ENCODE measurements at places on chromosomes 6 and 20.

DNA sequence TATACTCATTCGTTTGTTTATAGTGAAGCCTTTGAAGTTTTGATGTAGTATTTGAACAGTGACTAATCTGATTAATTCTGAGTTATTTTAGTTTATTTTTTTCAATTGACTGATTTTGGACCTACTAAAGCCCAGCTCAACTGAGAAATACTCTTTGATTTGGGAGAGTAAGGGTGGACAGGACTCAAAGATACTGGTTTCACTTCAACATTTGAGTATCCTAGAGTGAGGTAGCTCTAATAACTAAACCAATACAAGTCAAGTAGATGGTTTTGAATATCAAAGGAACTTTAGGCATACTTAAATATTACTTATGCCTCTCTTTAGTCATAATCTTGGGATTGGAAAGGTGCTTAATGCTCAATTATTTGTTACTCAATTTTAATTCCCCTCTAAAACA, 65.6 kb downstream of the ZNF292 start:
- no peak for DNase-seq

- no peak for DNase-seq
These were observed 90.3 kb downstream of the VEGFA start for GRCh38 chr6:43860285-43860684.

DNA sequence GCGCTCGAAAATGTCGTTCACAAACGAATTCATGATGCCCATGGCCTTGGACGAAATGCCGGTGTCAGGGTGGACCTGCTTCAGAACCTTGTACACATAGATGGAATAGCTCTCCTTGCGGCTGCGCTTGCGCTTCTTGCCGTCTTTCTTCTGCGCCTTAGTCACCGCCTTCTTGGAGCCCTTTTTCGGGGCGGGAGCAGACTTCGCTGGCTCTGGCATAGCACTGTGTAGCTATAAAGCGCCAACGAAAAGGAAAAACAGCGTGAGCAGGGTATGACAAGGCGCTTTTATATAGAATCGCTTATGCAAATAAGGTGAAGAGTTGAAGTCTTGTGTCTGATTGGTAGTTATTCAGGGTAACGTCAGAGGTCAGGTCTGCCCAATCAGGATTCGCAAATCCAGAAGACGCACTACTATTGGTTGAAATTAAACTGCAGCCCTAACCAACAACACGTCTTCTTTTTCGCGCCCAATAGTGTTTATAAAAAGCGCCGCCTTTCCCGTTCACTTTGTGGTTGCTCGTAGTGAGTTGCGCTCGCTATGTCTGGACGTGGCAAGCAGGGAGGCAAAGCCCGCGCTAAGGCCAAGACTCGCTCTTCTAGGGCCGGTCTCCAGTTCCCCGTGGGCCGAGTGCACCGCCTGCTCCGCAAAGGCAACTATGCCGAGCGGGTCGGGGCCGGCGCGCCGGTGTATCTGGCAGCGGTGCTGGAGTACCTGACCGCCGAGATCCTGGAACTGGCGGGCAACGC, 114.8 kb upstream of the PRSS16 start:
- DNase-seq: peak; percentile 86

GRCh38 chr6:139230391-139230840, 61.4 kb downstream of the TXLNB start:
- no peak for DNase-seq

DNA sequence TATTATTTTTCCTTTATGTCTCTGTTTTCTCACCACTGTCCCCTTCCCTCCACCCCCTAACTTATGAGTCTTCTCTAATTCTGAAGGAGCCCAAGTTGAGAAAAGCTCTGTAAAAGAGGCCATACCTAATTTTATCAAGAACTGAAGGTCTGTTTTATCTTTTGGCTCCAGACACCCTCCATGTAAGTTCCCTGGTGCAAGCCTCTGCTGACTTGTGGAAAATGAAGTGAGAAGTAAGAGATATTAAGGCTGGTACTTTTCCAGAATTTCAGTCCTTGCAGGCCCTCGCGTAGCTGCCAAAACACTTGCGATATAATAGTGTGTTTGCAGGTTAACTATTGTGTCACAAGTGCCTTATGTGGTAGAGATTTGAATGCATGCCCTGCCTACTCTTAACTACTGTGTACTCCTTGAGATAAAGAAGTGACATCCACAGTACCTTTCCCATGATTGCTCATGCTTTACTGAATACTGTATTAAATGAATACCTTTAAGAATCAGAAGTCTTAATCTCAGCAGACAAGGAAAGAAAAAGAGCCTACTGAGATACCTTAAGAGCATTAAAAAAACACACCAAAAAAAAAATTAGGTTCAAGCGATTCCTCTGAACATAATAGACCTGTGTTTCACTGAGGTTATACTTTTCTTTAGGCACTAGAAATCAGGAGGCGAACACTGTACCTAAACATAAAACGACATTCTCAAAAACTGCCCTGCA, 143.6 kb upstream of the ZNF184 start:
- DNase-seq: no peak

DNA sequence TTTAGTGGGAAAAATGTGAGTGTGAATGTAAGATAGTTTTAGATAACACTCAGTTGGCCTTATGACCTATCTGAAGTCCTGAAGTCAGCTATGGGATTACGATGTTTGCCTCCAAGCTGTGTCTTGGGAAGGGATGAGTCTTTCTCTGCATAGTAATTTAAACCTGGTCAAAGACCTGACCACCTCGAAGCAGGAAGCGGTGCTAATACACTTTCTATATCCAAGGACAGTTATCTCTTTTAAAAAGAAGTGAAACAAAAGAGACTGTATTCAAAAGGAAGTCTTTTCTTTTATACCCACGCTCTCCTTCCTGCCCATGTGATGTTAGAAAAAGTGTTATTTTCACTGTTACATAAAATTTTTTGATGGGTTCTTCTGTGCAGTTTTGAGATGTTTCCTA, 94.9 kb downstream of the JARID2 start:
- no peak for DNase-seq

DNA sequence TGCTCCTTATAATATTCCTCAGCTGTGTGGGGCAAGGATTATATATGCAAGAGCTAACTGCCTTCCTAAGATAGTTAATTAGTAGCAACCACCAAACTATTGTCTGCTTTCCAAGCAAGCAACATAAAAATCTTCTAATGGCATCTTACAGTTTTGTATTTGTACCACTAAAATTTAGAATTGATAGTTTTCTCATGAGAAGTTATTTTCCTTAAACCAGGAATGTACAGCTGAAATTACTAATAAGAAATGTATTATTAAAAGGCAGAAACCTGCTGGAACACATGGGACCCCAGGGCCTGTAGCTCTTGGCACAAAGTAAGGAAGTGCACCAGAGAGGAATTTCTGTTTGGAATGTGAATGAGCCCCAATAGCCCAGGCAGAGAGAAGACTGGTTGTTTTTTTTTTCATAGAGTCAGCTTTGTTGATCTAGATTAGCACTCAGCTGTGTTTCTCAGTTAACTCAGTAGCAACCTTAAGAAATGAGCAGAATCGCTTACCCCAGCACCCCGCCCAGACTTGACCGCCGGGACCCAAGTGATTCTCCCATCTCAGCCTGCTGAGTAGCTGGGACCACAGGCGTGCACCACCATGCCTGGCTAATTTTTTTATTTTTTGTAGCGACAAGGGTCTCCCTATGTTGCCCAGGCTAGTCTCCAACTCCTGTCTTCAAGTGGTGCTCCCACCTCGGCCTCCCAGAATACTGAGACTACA, 2.6 kb downstream of the MGME1 start:
- no peak for DNase-seq

DNA sequence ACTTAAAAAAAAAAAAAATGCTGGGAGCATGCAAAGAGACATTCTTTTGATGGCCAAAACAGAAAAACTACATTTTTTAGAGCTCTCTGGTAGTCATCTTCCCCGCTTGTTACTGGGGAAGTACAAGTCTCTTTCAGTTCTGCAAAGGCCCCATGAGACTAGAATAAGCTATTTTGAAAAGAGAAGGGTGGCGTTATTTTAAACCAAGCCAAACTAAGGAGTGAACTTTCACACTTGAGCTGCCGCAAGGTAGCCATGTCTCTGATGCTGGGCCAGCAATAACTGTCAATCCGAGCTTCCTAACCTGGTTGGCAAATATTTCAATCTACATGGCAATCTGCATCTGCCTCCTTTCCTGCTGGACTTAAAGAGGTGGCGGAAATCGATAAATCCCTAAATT, 96.7 kb downstream of the L3MBTL3 start:
- DNase-seq: no peak

GRCh38 chr6:68238097-68238601, 396.9 kb upstream of the ADGRB3 start:
- no peak for DNase-seq

- no peak for DNase-seq
These were observed 234.5 kb downstream of the THBS2 start for GRCh38 chr6:169019111-169019510.

DNA sequence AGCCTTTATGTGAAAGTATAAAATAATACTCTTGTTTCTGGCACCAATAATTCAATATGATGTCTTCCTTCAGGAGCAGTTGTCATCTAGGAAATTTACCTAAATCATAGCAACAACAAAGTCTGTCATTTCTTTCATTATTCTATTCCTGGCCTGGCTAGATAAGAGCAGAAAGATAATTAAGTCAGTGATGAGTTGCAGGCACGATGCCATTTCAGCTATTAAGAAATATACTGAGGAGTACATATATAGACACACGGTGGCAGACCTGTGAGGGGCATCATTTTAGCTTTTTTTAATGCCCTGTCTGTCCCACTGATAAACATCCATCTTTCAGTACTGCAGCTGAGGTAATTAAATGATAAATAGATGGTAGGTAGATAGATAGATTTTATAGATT, 756.1 kb upstream of the EPHA7 start:
- DNase-seq: no peak

DNA sequence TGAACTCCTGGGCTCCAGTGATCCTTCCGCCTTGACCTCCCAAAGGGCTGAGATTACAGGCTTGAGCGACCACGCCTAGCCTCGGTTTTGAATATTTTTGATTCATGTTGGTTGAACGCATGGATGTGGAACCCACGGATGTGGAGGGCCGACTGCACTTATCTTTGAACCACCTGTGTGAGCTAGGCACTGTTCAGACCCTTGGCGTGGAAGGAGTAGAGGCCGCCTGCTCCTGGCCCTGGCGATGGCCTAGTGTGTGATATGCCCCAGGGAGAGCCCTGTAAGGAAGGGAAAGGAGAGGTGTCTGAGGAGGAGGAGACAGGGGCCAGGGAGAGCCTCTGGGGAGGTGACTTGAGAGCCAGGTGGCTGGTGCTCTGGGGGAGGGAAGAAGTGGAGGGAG, 64.3 kb downstream of the BCAS4 start:
- DNase-seq: no peak

DNA sequence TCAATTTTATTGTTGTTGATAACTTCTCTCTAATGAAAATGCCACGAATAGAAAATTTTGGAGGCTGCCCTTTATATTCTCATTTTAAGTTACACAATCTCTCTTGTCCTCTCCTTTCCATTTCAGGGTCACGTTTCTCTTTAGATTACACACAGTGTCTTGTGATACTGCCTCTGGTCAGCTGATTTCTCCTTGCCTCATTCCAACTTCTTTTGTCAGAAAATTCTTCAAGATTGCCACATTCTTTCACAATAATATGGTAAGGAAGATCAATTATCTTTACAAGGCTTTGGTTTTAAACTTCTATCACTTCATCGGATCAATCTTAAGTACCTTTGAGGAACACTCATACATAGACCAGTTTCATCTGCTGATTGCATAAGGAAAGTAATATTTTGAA, 370.3 kb downstream of the RFPL4B start:
- DNase-seq: no peak

DNA sequence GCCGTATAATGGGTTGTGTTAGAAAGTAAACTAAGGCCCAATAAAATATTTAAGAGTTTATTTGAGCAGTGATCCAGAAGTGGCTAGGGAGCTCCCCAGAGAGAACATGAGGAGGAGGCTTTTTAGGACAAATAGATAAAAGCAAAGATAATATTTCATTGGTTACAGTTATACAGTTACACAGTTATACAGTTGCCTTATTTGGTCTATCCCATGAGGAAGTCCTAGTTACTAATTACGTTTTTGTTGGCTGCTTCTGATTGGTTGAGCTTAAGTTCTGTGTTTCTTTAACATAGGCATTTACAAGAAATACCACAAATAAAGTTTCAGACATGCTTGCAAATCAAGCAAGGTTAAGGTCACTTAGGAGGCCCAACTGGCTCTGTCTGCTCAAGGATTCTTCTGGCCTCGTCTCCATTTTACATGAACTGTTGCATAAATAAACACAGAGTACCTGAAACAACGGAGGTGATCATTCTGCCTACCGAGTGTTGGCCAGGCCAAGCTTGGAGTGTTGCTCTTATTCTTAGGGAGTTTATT, 7.0 kb downstream of the UBD start:
- DNase-seq: no peak

DNA sequence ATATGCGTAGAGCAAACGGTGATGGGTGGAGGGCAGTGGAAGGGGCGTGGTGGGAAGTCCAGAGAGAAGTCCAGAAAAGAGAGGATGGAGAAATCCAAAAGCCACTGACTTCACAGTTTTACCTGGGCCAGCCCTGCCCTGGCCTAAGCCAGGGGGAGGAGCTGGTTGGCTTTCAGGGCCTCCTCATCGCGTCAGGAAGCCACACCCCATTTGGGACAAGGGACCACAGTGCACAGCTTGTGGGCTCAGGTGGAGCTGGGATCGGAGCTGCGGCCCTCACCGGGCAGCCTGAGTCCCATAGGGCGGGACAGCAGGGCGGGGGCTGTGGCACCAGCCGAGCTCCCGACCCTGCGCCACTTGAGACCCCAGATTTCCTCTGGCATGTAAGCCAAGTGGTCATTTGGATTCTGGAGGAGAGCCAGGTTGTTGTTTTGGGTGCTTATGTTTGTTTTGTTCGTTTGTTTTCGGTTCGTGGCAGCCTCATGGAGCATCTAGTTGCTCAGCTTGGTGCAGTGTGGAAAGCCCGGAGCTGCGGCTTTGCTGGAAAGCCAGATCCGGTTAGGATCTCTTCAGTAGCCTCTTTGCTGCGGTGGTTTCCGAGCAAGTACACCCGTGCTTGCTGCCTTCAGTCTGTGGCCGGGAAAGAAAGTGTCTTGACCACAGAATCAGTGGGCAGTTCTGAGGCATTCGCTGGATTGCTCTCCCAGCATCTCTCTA, 42.2 kb downstream of the RIOK1 start:
- no peak for DNase-seq

DNA sequence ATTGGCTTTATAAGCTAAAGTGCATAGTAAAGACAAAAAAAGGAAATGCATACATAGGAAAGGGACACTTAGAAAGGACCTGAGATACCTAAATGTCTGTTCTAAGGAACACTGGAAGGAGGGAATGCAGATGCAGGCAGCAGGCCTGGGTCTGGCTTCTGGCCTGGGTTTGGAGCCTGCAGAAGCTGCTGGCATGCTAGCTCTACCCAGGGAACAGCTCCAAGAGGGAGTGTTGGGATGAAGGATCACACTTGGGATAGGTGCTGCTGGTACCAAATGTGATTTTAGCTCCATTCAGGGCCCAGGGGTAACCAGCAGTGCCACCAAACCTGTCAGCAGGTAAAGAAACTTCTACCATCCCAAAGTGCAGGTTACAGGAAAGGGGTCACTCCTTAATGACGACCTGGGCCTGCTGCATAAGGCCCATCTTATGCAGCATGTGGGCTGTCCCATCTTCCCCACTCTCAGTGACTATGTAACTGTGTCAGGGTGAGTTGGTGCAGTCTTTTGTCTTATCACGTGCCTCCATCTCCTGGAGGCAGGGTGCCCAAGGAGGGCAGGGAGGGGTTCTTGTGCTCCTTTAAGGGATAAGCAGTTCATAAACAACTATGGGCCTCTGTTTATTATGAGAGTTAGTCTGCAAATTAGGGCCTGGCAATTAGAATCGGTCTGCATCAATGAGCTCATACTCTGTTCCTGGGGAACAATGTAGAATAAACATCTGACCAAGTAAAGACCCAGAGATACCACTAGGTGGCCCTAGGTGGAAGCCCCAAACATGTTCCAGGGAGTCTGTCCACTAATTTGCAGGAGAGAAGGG, 26.9 kb downstream of the DDX27 start:
- DNase-seq: no peak

All from stimulated activated naive CD4-positive, alpha-beta T cell treated with Interleukin-2 at 50 U/mL for 16 hours (primary cell).